Ureter (tissue), 1 donor: ENCODE measurements at places on chromosomes 3 and 15. TPM values are rescaled to one million over a fixed set of nuclear protein-coding genes. Genes with fewer than 3 reads are reported as not detected.

GRCh38 chr3:44416031-44417030 is 61.1 kb downstream of the ZNF445 start:
- no peak for DNase-seq

DNA sequence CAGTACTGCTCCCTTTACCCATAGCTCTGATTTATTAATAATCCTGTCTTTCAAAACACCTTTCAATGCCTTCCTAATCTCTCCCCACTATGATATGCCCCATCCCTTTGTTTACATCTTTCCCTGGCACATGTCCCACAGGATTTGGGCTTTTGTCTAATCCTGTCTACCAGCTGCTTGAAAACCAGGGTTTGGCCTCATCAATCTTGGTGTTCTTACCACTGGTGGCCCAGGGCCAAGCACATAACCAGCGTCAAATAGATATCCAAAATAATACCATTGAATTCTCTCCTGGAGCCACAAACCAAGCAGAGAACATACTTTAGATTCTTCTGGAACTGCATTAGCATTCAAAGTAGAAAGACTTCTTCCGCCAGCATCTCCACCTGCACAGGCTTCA is 104.8 kb upstream of the PPP2R3A start:
- DNase-seq, result no peak

DNA sequence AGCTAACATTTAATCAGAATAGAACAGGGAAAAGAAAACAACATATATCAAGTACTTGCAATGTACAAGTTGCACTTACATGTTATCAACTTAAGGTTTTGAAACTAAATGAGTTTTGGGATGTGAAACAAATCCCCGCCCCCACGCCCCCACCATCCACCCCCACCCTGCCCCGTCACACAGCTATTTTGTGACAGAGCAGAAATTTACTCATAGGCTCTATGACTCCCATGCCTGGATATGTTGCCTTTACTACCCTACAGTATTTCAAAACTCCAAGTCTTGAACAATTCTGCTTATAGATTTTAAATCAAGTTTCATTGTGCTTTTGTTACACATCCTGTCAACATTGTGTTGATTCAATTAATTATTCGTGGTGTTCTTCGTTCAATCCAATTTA is 18.1 kb upstream of the IL1RAP start:
- no peak for DNase-seq

GRCh38 chr15:65182538-65182937 is 2.6 kb downstream of the CLPX start:
- DNase-seq, result no peak

DNA sequence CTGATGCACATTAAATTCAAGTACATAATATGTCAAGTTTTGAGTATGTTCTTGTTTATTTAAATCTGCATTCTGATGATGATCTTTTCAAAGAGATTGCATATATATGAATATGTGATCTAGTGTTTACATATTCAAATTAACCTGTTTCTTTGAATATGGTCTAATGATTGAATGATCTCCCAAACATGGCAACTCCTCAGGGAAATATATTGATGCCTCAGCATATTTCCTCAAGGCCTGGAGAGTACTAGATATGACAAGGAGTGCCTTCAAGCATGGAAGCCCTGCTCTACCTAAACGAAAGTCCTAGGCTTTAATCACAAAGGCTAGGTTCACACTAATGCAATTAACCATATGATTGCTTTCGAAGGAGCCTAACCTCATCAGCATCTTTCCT is 532.8 kb downstream of the ZIC1 start:
- DNase-seq, result no peak

GRCh38 chr3:143224716-143225115 is 105.1 kb downstream of the CHST2 start:
- DNase-seq, result no peak

DNA sequence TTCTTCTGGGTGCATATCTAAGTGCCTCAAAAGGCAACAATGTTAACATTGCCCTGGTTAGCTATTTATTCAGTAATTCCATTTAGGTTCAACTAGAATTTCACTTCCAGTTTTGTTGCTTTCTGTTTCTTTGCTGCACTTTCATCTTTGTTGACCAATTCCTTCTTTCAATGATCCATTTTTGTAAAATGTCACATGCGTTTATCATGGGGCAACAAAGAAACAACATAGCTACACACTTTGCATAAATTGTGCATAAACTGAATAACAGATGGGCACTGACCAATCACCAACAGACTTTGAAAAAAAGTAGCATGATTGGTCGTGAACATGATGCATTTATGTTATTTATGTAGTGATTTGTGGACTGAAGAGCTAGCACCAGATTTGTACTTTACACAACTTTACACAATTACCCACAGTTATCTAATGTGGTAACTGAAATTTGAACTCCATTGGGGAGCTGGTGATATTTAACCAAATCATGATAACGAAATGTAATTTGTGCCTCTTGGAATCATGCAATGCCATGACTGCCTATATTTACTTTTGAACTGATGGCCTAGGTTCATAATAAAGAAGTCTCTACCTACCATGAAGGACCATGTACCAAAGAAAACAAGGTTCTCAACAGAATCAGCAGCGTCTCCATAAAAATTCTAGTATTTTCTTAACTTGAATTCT is 7.1 kb upstream of the CPOX start:
- no peak for DNase-seq

- DNase-seq, result no peak
Measured at GRCh38 chr15:80216141-80216540, 35.9 kb downstream of the CTXND1 start.

DNA sequence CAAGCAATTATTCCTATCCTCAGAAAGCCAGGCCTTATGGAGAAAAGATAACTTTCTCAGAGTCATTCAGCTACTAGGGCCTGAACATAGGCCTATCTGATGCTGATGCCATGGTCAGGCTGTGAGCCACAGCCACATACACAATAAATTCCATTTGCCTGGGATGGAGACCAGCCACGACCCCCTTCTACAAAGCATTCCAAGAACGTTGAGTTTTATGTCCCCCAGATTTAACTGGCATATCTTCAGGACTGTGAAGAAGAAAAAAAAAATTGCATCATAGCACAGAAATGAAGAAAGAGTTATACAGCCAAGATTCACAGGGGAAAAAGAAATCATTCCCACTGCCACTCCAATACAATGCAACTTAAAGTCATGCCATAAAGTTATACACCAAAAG is 100.0 kb downstream of the THBS1 start:
- DNase-seq, result no peak

- DNase-seq, result no peak
Measured at GRCh38 chr3:11499144-11499543, 144.6 kb downstream of the VGLL4 start.

DNA sequence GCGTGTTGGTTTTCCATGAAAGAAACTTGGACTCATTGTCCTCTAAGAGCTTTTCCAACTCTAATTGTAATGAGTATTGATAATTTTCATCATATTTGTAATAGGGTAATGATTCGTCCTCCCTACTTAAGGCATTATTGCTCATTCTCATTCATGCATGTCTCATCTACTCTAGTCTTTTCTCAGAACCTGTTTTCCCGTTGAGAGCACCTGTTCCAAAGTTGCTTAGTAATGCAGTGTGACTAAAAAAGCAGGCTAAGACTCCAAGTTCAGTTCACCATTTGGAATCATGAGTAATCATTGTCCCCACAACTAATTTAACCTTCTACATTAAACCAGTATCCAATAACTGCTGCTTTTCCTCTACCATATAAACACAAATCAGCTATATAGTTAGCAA is 84.0 kb downstream of the FILIP1L start:
- DNase-seq, result no peak

- DNase-seq, result no peak
Measured at GRCh38 chr3:125005222-125005621, 50.6 kb downstream of the HEG1 start.

DNA sequence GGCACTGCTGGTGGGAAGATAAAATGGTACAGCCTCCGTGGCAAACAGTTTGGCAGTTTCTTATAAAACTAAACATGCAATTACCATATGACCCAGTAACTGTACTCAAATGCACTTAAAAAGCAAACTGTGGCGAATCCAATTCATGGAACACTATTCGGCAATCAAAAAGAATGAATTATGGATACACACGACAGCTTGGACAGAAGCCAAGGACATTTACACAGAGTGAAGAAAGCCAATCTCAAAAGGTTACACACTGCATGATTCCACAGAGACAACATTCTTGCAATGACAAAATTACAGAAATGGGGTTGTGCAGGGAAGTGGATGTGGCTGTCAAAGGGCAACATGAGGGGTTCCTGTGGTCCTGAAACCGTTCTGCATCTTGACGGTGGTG is 122.1 kb upstream of the IQSEC1 start:
- DNase-seq, result no peak

- no peak for DNase-seq
Measured at GRCh38 chr3:112365636-112366035, 32.7 kb downstream of the CD200 start.

GRCh38 chr15:77548589-77549557 is 83.8 kb downstream of the LINGO1 start:
- no peak for DNase-seq

DNA sequence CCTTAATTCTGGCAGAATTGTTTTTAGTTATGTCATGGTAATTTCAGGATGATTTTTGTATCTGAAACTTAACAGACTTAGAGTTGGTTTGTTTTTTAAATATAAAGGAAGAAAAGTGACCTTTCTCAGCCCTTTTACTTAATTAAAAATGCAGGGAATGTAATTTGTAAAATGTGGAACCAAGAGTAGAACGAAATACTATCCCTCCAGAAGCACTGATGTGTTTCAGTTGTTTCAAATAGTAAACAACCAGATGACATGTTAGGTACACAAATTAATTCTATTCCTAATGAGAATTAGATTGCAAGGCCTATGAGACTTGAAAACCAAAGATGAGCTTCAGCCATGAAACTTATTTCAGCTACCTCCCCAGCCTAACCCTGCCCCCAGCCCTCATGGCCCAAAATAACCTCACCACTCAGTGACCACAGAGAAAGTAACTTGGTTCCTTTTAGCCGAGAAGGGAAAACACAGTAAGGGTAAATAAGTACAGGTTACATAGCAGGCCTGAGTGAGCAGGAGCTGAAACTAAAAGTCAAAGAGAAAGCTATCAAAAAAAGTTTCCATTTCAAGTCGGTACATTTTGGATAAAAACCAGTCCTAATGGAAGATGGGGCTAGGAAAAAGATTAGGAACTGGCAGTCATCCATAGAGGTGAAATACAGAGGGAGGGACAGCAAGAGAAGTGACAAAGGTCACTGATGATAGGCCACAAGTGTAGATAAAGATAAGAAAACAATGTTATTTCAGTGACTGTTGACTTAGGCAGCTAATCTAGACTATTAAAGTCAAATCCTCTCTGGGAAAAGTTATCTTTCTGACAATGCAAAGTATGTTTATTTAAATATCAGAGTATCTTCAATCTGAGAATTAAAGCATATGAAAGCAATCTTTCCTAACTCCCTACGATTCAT is 23.2 kb downstream of the SENP8 start:
- DNase-seq, result no peak

DNA sequence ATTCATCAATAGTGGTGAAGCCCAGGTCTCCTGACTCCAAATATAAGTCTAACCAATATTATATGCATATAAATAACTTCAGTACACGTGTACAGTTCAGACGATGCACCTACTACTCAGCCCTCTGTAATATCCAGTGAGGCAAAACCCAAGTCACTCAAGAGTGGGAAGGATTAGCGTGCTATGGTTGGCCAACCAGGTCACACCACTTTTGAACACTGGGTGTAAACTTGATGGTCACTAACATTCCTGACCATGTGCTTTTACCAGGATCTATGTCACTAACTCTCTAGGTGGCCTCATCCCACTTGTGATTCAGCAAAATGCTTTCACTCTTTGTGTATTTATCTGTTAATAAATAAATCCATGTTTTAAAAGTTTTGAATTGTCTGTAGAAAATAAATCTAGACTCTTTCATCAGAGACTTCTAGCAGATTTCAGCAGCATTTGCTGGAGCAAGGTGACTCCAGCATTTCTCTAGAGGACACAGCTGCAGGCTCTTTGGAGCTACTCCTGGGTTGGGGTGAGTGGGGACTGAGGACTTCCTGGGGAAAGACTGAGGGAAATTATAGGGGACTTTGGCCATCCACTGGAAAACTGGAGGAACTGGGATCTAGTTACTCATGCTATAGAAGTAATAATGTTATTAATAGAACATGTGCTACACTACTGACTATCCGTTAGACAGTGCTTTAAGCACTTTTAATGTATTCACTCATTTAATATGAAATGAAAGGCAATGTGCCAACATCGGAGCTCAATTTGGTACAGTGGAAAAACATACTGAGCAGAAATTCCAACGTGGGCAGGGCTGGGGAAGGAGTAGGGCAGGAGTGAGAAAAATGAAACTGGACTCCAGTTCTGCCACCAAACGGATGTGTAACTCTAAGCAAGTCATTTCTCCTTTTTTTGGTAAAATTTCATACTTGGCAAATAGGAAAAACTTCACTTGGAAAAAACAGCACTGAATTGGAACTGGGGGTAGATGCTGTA is 97.9 kb downstream of the RORA start:
- DNase-seq, result no peak

Gene GRIP2
- 2.3 TPM for total RNA-seq

Gene CLDN11
- 10.6 TPM for total RNA-seq

Gene SEMA3B
- total RNA-seq, result 18.2 TPM

Gene CCNB2
- total RNA-seq, result 0.49 TPM

Gene GAP43
- total RNA-seq, result not detected

Gene ADAMTSL3
- total RNA-seq, result 9.7 TPM

Gene FANCD2OS
- total RNA-seq, result not detected
